ENCODE measurements at places on chromosomes 1 and 21. TPM values are rescaled to one million over a fixed set of nuclear protein-coding genes. Genes with fewer than 3 reads are reported as not detected.

The PARK7 gene
- polyA plus RNA-seq: 288 TPM

The LRRN2 gene
- polyA plus RNA-seq: 6.8 TPM

The NPHP4 gene
- 4.1 TPM for polyA plus RNA-seq

The ETV3L gene
- not detected for polyA plus RNA-seq

The FBXO2 gene
- 0.32 TPM for polyA plus RNA-seq

The CFAP141 gene
- not detected for polyA plus RNA-seq

The IFFO2 gene
- 4.4 TPM for polyA plus RNA-seq

The AMY1C gene
- not detected for polyA plus RNA-seq

The HES4 gene
- 19.9 TPM for polyA plus RNA-seq

The CHD5 gene
- 0.14 TPM for polyA plus RNA-seq

The TEX35 gene
- polyA plus RNA-seq: 0.14 TPM

The FCGR3A gene
- 0.81 TPM for polyA plus RNA-seq
